ENCODE measurements at places on chromosomes 1 and 21. TPM values are rescaled to one million over a fixed set of nuclear protein-coding genes. Genes with fewer than 3 reads are reported as not detected.

Gene CA6
- not detected for total RNA-seq

Gene CLDN17
- not detected for total RNA-seq

Gene CYP4A11
- not detected for total RNA-seq

Gene KRTAP12-1
- not detected for total RNA-seq

Gene RNU11
- not detected for total RNA-seq

DNA sequence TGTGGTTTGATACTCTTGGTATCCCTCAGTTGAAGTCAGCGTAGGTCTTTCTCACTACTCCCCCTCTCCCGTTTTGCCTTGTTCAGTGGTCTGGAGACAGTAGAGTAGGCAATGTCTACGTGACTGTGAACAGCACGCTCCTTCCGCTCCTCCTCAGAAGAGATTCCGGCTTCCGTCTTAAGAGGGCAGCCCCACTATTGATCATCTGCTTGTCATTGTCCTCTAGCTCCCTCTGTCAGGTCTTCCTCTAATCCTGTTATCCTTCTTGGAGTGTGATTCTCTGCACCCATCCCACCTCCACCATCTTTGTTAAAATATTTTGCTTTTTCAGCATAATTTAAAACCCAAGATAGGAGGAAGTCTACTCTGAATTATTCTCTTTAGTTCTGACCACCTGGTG lies 129.9 kb upstream of the KCNK2 start:
- DNase-seq: no peak

DNA sequence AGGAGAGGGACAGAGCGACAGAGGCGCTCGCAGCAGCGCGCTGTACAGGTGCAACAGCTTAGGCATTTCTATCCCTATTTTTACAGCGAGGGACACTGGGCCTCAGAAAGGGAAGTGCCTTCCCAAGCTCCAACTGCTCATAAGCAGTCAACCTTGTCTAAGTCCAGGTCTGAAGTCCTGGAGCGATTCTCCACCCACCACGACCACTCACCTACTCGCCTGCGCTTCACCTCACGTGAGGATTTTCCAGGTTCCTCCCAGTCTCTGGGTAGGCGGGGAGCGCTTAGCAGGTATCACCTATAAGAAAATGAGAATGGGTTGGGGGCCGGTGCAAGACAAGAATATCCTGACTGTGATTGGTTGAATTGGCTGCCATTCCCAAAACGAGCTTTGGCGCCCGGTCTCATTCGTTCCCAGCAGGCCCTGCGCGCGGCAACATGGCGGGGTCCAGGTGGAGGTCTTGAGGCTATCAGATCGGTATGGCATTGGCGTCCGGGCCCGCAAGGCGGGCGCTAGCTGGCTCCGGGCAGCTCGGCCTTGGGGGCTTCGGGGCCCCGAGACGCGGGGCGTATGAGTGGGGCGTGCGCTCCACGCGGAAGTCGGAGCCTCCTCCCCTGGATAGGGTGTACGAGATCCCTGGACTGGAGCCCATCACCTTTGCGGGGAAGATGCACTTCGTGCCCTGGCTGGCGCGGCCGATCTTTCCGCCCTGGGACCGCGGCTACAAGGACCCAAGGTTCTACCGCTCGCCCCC lies at the start of the genes CYB5RL and MRPL37:
Gene CYB5RL, minus strand, starts transcription at position 266 of the 754 bp plus-strand sequence. CDS start 4,414 bp downstream, outside the sequence.
Gene MRPL37, plus strand, starts transcription at position 403 of the 754 bp plus-strand sequence. Its CDS starts 77 bp downstream, at position 480.
- DNase-seq: peak; percentile 98

DNA sequence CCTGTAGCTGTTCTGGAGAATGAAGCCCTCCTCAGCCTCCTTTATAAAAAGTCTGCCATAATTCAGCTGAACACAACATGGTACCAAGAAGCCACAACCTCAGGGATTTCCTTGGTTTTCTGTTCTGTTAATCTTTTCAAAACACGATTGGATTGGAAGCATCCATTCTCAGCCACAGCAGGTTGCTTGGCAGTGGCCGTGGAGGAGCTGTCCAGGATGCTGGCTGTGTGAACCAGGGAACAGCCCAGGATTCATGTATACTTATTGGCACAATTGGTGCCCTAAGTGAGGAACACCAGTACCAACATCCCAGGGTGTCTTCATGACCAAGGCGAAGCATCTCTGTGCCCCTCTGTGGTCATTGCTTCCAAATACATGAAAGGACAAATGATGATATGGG lies 393.5 kb downstream of the CAMTA1 start:
- DNase-seq: no peak

- no peak for DNase-seq
Measured at GRCh38 chr1:240820816-240821215, 208.9 kb upstream of the GREM2 start.

DNA sequence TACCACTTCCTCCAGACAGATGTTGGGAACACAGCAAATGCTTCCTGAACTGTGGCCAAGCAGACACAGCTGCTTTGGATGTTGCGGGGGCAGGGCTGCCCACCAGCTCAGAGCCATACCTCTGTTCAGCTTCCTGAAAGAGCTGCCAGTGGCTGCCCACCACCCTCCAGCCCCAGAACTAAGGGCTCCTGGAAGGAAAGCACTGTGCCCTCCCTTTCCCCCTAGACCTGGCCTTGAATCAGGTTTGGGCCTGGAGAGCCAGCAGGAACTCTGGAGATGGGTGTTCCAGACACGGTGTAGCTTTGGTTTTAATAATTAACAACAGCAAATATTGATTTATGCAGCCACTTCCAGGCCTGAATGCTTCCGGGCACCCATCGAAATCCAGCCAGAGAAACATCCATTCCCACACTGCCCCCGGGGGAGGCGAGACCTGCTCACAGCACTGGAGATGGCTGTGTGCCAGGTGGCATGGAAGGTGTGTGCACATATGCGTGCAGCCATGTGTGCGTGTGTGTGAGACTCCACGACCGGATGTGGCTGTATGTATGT lies 45.7 kb downstream of the RAP1GAP start:
- no peak for DNase-seq

- no peak for DNase-seq
Measured at GRCh38 chr1:224368409-224368808, 11.7 kb downstream of the CNIH4 start.

GRCh38 chr1:42657201-42657600 lies 1.0 kb upstream of the PPIH start:
- no peak for DNase-seq

All from fibroblast of the aortic adventitia (primary cell).